ENCODE measurements at places on chromosomes 4 and X. TPM values are rescaled to one million over a fixed set of nuclear protein-coding genes. Genes with fewer than 3 reads are reported as not detected.

Gene TBX22
- not detected for polyA plus RNA-seq

Gene FAM9B
- polyA plus RNA-seq = not detected

Gene SMIM20
- polyA plus RNA-seq = 97.2 TPM

Gene TBC1D1
- 182 TPM for polyA plus RNA-seq

Gene MAML3
- polyA plus RNA-seq = 1.4 TPM

Gene REPS2
- 19.6 TPM for polyA plus RNA-seq

Gene WNK3
- polyA plus RNA-seq = 0.75 TPM

Gene GATA1
- not detected for polyA plus RNA-seq

Gene NSUN7
- 4.1 TPM for polyA plus RNA-seq

DNA sequence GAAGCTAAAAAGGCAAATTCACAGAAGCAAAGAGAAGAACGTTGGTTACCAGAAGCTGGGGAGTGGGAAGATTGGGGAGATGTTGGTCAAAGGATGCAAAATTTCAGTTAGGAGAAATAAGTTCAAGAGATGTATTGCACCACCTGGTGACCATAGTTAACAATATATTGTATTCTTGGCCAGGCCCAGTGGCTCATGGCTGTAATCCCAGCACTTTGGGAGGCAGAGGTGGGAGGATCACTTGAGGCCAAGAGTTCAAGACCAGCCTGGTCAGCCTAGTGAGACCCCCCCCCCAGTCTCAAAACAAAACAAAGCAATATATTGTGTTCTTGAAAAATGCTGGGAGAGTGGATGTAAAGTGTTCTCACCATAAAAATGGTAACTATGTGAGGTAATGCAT lies 67.9 kb downstream of the TAB3 start:
- DNase-seq = no peak

- no peak for DNase-seq
Observed at GRCh38 chr4:18975916-18976808, 954.6 kb upstream of the LCORL start.

DNA sequence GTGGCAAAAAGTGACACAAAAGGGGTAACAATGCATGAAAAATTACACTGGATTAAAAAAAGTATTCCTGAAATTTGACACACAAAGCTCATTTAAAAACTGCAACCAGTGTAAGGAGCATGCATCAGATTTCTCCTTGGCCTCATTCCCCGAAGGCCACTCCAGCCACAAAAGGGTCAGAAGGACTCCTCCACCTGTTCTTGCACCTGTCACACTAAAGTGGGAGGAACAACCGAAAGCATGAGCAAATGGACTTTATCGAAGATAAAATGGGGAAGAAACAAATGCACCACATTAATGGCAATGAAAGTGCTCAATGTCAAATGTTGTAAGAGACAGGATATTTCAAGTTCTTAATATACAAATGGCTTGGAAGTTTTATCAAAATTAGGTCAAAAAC lies 88.2 kb downstream of the ADGRA3 start:
- no peak for DNase-seq

- no peak for DNase-seq
Observed at GRCh38 chr4:24910499-24910898, 2.3 kb downstream of the CCDC149 start.

GRCh38 chrX:121310820-121311219 lies 263.4 kb downstream of the GLUD2 start:
- no peak for DNase-seq

- DNase-seq = no peak
Observed at GRCh38 chrX:72705814-72706213, 8.3 kb downstream of the PHKA1 start.

- DNase-seq = no peak
Observed at GRCh38 chrX:38438321-38438720, 85.9 kb downstream of the OTC start.

All from kidney (tissue), 22 donors.